ENCODE measurements at places on chromosomes 5 and 9.

DNA sequence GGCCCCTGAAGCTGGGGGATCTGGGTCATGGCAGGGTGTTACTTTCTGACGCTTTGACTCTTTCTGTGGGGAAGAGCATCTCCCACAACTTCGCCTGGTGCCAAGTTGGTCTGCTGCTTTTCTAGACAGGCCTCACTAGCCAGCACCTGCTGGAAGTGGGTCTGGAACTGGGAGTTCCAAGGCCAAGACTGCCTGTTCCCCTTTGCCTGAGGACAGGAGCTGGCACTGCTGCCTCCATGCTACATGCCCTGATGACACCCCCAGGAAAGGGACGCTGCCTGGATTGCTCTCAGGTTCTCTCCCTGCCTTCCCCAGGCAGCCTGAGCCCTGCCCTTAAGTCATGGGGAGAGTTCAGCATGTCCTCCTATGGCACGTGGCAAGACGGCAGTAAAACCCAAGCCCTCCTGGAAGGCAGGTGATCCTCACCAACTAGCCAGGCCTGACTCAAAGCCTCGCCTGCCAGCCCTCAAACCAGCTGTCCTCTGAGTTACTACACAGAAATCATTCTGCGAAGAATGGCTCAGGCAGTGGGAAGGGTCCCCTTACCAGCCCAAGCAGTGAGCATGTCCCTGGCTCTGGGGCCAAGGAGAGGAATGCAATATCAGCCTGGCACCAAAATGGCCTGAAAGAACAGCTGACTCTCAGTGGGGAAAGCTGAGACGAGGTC, 35.8 kb downstream of the SEC61B start:
- no peak for DNase-seq

DNA sequence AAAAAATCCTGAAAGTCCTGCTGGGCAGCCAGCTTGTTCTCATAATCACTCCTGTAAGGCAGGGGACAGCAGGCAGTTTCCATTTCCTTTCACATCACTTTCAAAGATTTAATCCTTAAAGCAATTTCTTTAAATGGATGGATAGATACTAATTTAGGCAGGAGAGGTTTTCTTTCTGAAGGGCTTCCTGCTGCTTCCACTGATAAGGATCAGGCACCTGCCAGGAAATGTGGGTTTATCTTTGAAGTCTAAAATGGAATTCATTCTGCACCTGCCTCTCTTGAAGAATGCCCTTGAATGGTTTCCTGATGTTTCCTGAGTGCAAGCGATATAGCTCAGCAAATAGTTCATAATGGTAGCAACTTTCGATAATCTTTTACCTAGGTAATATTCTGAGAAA, 64.5 kb downstream of the STARD4 start:
- no peak for DNase-seq

DNA sequence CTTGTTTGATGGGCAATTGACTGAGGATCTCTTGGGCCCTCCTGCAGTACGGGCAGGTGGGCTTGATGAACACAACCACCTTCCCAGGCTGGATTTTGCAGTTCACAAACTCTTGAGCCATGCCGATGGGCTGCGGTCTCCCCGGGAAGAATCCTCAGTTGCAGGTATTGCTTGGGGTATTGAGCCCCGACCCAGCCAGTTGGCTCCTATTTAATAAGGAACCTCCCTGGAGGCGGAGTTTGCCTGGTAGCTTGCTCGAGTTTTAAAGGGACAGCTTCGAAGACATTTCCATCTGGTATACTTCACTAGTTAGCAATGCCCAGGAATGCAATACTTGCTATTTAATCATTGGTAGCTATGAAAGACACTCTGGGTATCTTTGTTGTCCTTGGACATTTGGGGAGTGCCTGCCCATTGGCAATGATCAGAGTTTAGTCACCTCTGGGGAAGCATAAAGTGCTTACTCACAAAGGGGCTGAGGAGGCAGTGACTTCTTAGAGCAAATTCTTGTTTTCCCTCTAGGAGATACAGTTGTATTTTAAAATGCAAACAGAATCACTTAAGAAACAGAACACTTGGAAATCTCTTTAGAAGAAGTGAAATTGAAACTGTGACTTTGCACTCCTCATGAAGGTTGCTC, at the start of gene GLRX:
TSS of gene GLRX (minus strand) at position 185 of the 640 bp plus-strand sequence. CDS start at position 121, 64 bp downstream.
- peak; percentile 93 for DNase-seq

- no peak for DNase-seq
Observed at GRCh38 chr5:79694183-79694582, 4.5 kb downstream of the CMYA5 start.

DNA sequence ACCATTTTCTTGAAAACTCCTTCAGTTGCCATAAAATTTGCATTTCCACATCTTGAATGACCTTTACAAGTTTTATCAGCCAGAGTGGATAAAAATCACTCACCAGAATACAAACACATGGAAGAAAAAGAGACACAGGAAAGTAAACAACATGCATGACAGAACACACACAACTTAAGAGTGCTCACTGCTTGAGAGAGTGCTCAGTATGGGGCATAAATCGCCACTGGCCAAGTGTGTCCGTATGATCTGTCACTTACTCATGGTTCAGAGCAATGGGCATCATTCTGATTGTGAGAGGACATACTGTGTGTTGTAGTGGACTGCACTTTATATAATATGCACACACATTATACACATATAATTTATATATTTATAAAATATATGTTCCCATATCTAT, 155.6 kb upstream of the NTRK2 start:
- no peak for DNase-seq

- no peak for DNase-seq
Observed at GRCh38 chr5:135091286-135091685, 57.3 kb upstream of the PITX1 start.

DNA sequence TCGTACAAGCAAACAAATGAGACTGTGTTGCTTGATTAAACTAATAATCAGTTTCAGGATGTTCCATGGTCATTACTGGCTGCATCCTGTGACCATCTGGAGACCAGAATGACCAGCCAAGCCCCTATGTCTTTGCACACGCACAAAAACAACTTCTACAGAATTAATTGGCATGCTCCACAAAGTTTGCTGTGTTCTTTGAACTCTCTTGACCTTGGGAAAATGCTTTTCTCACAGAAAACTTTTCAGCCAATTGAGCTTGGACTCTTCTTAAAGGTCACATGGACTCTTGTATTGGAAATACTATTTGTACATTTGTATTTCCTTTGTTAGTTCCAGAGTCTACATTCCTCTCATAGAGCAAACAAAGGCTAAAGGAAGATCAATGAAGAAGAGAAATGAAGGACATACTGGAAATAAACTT, 147.8 kb downstream of the ARRDC3 start:
- no peak for DNase-seq

GRCh38 chr5:56759521-56760216, 55.7 kb upstream of the MAP3K1 start:
- DNase-seq, result no peak

- DNase-seq, result no peak
Observed at GRCh38 chr5:87390576-87391199, 22.0 kb downstream of the CCNH start.

DNA sequence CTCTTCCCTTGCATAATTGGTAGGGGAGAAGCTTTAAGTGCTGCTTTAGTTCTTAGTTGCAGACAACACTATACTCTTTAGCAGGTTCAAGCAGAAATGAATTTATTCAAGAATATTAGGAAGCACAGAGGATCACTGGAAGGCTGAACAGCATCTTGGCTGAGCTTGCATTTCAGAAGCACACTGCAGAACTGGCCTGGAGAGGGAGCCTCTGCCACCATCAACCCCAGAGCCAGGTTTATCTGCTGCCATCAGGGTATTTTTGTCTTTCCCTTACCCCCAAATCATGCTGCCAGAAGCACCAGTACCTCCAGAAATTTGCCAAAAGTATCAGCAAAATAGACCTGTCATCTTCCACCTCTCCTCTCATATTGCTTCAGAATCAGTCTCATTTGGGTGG, 440.7 kb downstream of the DMAC1 start:
- DNase-seq, result no peak

DNA sequence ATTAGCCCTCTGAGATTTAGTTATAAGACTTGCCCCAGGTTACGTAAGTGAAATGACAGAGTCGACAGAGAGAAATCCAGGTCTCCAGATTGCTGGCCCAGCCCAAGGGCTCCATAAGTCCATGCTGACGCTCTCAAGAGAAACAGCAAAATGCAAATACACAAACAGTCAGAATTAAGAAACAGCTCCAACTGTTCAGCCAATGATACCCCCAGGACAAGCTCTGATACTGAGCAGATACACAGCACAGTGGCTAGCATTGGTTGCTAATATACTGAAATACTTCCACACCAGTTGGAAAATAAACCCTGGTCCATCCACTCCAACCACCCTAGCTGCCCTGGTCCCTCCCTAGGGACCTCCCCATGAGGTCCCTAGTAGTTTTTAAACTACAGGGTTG, 94.2 kb downstream of the CDK5RAP2 start:
- DNase-seq, result no peak

DNA sequence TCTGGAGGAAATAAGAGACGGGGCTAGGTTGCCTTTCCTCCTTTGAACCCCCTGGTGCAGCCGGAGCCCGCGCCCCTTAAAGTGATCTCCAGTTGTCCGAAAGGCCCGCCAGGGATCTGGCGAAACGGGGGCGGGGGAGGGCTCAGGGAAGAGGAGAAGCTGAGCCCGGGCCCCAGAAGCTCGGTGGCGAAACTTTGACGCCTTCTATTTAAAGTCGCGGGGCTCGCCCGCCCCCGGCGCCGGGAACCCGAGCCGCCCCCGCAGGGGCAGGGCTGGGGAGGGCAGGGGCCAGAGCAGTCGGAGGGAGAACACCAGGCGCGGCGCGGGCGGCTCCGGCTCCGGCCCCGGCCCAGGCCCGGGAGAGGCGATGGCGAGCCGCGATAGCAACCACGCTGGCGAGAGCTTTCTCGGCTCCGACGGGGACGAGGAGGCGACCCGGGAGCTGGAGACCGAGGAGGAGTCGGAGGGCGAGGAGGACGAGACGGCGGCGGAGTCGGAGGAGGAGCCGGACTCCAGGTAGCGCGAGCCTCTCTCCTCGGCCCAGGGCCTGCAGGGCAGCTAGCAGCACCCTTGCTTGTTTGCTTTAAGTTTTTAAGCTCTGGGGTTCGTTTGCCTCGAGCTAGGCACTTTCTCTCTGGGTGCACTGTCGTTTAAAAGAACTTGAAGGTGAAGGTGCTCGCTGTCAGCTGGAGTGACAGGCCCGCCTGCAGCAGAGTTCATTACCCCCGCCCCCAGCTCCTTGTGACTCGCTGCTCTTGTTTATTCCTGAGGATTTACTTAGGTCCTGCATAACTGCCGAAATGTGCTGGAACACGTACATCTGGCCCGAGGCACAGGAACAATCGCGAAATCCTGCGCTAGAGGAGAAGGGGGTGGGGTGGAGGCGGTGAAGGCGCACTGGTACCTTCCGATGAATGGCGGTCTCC, at the start of gene CMYA5:
TSS of gene CMYA5 (plus strand) at position 296 of the 926 bp plus-strand sequence. CDS start at position 368, 72 bp downstream.
- no peak for DNase-seq

- DNase-seq, result peak; percentile 44
Observed at GRCh38 chr5:80031109-80031508, 4.0 kb upstream of the THBS4 start.

Data from hematopoietic multipotent progenitor cell treated with erythropoietin and hydrocortisone succinate and interleukin-3 and kit ligand, for 6 days (in vitro differentiated cells).